ENCODE measurements at places on chromosomes 4 and X. TPM values are rescaled to one million over a fixed set of nuclear protein-coding genes. Genes with fewer than 3 reads are reported as not detected.

CYP4V2 gene
- total RNA-seq, result 11.0 TPM

PIM2 gene
- 2.5 TPM for total RNA-seq

OPN1MW gene
- not detected for total RNA-seq

DMRTC1B gene
- not detected for total RNA-seq

SCML2 gene
- 0.42 TPM for total RNA-seq

ETFDH gene
- 53.1 TPM for total RNA-seq

KCNIP4 gene
- total RNA-seq, result not detected

PDGFRA gene
- 9.0 TPM for total RNA-seq

DNA sequence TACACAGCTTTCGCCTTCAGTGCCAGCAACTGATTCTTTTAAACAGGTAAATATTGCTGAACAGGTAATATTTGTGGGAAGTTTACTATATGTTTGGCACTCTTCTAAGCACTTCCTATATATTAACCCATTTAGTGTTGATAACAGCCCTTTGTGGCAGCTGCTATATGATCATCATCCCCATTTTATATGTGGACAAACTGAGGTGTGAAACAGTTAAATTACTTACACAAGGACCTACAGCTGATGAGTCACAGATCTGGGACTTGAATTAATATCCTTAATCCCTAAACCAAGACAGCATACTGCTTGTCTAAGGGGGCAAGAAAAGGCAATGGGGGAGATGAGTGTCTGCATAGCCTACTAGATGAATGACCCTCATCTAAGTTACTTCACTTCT lies 2.9 kb downstream of the SMIM20 start:
- no peaks in the 10 kb centered on the region for H3K27me3 ChIP-seq
- H3K4me3 ChIP-seq, result no peak overlapping the region
- H3K4me1 ChIP-seq, result peaks cover 22% of the 10 kb centered on the region
- H3K36me3 ChIP-seq, result no peaks in the 10 kb centered on the region
- H3K27ac ChIP-seq, result no peak overlapping the region

DNA sequence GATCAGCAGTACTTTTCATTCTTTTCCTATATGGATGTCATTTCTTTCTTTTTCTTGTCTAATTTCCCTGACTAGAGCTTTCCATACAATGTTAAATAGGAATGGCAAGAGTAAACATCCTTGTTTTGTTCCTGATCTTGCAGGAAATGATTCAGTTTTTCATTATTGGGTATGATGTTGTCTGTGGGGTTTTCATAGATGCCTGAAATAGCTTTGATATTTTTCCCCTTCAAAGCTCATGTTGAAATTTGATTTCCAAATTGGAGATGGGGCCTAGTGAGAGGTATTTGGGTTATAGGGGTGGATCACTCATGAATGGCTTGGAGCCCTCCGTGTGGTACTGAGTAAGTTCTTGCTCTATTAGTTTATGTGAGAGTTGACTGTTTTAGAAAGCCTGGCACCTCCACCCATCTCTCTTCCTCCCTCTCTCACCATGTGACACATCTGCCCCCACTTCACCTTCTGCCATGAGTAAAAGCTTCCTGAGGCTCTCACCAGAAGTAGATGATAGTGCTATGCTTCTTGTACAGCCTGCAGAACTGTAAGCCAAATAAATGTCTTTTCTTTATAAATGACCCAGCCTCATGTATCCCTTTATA lies 22.3 kb upstream of the VSIG1 start:
- no peaks in the 10 kb centered on the region for H3K36me3 ChIP-seq
- no peak overlapping the region for H3K27ac ChIP-seq
- no peak overlapping the region for H3K4me3 ChIP-seq
- H3K4me1 ChIP-seq, result no peaks in the 10 kb centered on the region

GRCh38 chrX:17242470-17242869 lies 132.5 kb upstream of the NHS start:
- peak; percentile 10 for DNase-seq
- no peaks in the 10 kb centered on the region for H3K4me1 ChIP-seq
- no peaks in the 10 kb centered on the region for H3K36me3 ChIP-seq
- H3K4me3 ChIP-seq, result no peak overlapping the region
- H3K27me3 ChIP-seq, result no peaks in the 10 kb centered on the region

DNA sequence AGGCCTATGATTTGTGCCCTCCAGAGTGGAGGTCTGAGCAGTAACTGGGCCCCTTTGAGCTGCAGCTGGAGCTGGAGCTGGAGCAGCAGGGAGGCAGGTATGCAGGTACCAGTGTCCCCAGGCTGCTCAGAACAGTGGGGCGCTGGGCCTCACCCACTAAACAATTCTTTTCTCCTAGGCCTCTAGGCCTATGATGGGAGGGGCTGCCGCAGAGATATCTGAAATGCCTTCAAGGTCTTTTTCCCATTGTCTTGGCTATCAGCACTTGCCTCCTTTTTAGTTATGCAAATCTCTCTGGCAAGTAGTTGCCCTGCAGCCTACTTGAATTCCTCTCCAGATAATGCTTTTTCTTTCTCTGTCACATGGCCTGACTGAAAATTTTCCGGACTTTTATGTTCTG lies 79.7 kb upstream of the OTUD4 start:
- no peaks in the 10 kb centered on the region for H3K27me3 ChIP-seq
- H3K36me3 ChIP-seq, result no peaks in the 10 kb centered on the region
- H3K27ac ChIP-seq, result no peak overlapping the region

DNA sequence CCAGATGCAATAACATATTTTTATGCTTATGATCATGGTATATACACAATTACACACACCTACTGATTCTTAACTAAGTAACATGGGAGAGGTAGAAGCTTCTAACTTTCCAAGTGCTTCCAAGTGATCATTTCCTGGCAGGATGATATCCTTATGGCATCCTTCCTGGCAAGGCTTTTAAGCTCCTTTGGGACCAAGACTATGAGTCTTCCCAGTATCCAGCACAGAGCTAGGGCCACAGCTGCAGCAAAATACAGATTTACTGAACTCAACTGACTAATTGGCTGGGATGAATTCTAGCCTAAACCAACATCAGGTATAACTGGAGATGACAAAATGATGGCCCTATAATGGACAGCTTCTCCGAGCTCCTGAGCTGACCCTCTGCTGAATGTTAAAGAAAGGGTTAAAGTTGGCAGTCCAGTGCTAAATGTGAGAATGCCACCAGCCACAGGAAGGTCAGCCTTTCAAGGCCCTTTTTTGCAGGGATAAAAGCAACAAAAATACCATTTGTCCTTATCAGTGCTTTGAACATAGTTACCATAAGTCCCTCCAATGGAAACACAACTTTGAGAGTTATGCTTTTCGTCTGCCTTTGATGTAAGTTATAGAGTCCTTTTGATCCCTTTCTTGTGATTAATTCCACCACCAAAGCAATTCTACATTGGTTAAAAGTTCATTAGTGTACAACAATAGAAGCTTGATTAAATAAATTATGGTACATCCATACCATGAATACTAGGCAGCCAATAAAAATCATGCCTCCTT lies 73.4 kb downstream of the MGST2 start:
- no peaks in the 10 kb centered on the region for H3K36me3 ChIP-seq
- no peak overlapping the region for H3K4me3 ChIP-seq
- H3K4me1 ChIP-seq, result peaks cover 34% of the 10 kb centered on the region
- H3K27me3 ChIP-seq, result no peaks in the 10 kb centered on the region
- no peak for DNase-seq

DNA sequence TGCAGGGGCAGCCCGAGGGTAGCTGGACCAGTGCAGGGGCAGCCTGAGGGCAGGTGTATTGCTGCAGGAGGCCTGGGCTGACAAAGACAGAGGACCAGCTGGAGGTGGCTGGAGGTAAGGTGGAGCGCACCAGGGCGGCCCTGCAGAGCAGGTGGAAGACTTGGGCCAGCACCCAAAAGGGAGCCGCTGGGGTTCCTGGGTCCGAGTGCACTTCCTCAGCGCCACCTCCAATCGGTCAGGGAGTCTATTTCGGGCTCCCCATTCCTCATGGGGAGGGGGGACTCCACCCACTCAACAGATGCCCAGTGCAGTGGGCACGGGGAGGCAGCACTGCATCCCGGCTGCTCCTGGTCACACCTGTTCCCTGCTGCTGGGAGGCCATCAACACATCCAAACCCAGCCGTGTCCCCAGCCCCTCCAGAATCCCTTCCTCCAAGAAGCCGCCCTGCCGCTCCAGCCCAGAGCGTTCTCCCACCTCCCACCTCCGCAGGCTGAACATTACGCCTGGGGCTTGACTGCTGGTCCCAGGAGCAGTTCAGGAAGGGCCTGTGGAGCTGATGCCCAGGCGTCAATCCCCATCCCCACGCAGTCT lies 1.5 kb downstream of the LRPAP1 start:
- peak overlapping the region; percentile 87 for H3K27ac ChIP-seq
- no peaks in the 10 kb centered on the region for H3K27me3 ChIP-seq
- H3K4me3 ChIP-seq, result peak overlapping the region; percentile 95
- peaks cover 20% of the 10 kb centered on the region for H3K4me1 ChIP-seq

- H3K27ac ChIP-seq, result no peak overlapping the region
- no peak overlapping the region for H3K4me3 ChIP-seq
- no peak for DNase-seq
- no peaks in the 10 kb centered on the region for H3K27me3 ChIP-seq
- no peaks in the 10 kb centered on the region for H3K4me1 ChIP-seq
These were observed 444.7 kb downstream of the PCDH10 start for GRCh38 chr4:133593764-133594163.

GRCh38 chr4:8770518-8771257 lies 101.0 kb downstream of the HMX1 start:
- peaks cover 7% of the 10 kb centered on the region for H3K27me3 ChIP-seq
- peak; percentile 4 for DNase-seq
- no peaks in the 10 kb centered on the region for H3K36me3 ChIP-seq
- H3K4me3 ChIP-seq, result no peak overlapping the region

- H3K4me3 ChIP-seq, result no peak overlapping the region
- H3K27me3 ChIP-seq, result no peaks in the 10 kb centered on the region
- peaks cover 3% of the 10 kb centered on the region for H3K4me1 ChIP-seq
- H3K27ac ChIP-seq, result no peak overlapping the region
These were observed 76.7 kb upstream of the PLAC1 start for GRCh38 chrX:134735015-134735414.

Data from gastrocnemius medialis (tissue), 4 donors.